GM12864 (cell line): ENCODE measurements at places on chromosomes 2 and 18.

DNA sequence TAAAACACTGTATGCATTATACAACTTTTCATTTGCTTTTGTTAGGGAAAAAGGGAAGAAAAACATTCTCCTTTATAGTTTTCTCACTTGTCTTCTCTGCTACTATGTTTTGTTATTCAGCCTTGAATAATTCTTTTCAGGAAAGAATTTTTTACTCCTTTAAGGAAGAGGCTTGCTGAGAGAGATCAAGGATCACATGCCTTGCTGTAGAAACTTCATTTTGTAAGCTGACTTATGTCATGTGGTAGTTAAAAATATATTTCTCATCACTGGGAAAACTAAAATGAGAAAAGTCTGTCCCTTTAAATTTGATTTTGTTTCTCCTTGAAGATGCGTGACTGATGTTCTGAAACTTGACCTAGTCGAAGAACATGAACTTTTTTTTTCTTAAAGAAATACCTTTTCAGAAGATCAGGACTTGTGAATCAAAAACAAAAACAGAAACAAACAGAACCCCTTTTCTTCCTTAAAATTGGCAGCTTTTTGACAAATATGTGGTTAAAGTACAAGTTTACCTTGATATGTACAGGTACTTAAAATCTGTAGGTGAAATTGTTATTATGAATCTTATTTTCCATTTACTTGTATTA is 145.1 kb downstream of the COMMD1 start:
- DNase-seq: no peak

DNA sequence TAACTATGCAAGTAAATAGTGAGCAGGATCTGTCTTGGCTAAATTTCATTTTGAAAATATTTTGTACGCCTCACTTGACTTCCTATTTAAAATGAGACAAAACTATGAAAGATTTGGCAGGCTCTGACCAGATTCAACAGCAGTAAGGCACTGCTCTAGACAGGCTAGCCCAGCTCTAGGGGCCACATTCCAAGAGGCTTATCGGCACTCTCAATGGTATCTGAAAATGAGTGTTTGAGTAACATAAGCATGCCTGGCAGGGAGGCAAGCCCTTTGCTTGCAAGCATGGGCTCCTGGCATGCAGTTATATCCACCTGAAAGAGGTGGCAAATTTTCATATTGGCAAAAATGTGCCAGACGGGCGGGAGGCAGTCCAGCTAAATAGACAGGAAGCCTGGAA is 10.5 kb downstream of the CAPN13 start:
- DNase-seq: no peak

- DNase-seq: no peak
Observed at GRCh38 chr2:47226132-47226922, 71.2 kb upstream of the STPG4 start.

DNA sequence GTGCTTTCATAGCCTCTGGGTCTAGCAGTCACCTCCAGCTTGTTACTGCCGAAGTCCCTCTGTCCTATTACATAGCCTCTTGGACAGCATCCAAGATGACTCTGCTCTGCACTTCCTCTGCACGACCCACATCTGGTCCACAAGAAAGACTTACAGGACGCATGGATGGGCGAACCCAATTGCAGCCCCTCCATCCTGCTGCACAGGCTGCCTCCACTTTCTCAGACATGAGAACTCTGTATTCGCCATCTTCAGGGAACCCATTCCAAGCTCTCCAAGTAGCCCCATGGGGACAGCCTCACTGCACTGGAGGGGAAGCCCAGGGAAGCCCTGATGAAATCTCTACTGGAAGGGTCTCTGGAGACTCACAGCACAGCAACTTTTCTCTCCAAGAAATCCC is 172.1 kb downstream of the GFPT1 start:
- no peak for DNase-seq

DNA sequence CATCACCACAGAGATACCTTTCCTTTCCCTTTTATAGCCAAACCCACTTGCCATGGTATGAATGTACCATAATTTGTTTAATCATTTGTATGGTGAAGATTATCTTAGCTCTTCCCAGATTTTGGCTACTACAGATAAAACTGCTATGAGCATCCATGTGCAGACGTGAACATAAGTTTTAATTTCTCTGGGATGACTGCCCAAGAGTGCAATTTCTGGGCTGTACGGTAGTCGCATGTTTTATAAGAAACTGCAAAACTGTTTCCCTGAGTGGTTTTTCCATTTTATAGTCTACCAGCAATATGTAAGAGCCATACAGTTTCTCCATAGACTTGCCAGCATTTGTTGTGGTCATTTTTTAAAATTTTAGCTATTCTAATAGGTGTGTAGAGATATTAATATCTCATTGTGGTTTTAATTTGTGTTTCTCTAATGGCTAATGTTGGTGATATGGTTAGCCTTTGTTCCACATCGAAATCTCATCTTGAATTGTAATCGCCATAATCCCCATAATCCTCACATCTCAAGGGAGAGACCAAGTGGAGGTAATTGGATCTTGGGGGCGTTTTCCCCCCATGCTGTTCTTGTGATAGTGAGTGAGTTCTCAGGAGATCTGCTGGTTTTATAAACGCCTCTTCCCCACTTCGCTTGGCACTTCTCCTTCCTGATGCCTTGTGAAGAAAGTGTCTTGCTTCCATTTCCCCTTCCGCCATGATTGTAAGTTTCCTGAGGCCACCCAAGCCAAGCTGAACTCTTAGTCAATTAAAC is 628.5 kb upstream of the KLHL29 start:
- no peak for DNase-seq

DNA sequence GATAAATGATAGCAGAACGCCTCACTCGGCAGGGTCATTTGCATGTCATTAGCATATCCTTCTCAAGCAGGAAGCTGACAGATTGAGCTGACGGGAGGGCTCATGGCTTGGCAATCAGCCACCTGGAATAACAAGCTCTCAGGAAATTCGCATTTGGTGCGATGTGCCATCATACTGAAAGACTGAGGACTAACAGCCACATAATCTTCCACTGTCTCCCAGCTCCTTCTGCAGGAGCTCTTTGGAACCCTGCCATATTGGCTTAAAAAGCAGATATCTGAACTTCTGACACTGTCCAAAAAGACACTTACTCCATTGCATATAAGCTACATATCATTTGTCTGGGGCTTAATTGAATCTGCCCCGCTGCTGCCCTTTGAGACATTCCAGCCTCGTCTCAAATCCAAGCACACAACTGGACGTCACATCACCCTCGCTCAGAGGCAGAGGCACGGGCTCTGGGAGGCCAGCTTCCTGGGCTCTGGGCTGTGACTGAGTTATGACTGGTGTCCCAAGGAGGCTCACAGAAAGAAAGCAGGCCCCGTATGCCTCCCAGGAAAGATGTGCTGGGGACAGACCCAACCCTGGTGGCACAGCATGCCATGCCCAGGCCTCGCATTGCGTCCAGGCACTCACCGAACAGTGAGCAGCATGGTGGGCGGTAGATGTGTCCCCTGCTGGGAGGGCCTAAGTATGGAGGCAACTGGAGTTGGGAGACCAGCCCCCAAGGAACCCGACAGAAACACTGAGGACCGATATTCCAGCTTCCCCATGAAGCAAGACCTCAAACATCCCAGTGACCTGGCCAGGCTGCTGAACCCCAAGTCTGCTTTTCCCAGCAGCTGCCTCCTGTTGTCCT is 228.0 kb downstream of the ATAD2B start:
- no peak for DNase-seq

GRCh38 chr2:222833410-222833809 is 27.4 kb upstream of the ACSL3 start:
- no peak for DNase-seq

DNA sequence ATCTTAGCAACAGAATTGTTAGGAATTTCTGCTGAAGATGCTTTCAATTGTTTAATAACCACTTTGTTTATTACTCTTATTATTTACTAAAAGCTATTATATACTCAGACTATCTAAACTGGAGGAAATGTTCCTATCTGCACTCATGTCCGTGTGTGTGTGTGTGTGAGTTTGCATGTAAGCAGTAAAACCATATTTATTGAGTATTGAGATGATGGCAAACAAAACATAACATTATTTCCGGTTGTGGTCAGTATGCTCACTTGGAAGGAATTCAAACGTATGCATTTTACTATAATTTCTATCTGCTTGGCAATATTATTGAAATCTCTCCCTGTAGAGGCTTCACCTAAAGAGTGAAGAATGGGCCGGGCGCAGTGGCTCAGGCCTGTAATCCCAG is 43.0 kb upstream of the ZNF804A start:
- DNase-seq: no peak

DNA sequence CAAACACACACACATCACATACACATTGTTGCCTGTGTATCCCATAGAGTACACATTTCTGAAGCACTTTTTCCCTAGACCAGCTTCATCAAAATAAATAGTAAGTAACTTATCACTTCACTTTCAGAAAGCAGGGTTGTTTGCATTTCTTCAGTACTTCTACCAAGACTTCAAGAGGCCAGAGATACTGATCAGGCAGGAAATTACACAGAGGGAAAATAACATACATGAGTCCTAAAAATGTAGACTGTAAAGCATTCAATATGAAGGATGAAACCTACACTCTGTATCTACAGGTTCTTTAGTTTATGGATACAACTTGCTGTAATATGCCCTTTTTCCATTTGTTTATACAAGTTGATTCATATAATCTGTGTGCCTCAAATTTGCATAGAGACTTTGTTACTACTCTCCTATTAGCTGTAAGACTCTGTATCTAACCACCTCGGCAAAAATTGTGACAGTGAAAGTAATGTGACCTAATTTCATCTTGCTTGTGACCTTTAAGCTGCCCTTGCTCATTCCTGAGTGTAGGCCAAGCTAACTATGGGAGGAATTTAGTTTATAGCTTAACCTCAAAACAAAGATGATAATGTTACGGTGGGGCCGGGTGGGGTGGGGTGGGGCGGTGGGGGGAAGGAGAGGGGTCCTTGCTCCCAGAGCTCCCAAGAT is 228.9 kb upstream of the SPOPL start:
- no peak for DNase-seq

- DNase-seq: no peak
Observed at GRCh38 chr2:233466991-233467603, 99.5 kb downstream of the USP40 start.

DNA sequence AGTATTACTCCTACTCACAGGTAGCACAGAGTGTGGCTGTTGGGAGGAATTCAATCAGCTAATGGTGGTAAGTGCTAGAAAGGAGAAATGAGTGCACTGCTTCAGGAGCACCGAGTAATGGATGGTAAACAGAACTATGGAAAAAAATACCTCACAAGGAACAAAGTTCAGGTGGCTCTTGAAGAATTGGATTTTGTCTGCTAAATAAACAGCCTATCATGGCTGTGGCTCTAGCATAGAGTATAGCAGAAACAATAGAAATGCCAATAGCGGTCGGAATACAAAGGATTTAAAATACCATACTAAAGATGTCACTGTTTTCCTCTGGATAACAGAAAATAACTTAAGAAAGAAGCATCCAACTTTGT is 482.5 kb downstream of the NUP35 start:
- DNase-seq: no peak
